Stimulated activated CD4-positive, alpha-beta T cell treated with anti-CD3 and anti-CD28 coated beads, Interleukin-15, amount 100 ng/mL, for 1 hour (primary cell): ENCODE measurements at places on chromosomes 5 and 9.

- DNase-seq, result no peak
Observed at GRCh38 chr9:89078860-89079259, 87.6 kb downstream of the S1PR3 start.

GRCh38 chr5:144328980-144329379 is 158.3 kb downstream of the KCTD16 start:
- no peak for DNase-seq

DNA sequence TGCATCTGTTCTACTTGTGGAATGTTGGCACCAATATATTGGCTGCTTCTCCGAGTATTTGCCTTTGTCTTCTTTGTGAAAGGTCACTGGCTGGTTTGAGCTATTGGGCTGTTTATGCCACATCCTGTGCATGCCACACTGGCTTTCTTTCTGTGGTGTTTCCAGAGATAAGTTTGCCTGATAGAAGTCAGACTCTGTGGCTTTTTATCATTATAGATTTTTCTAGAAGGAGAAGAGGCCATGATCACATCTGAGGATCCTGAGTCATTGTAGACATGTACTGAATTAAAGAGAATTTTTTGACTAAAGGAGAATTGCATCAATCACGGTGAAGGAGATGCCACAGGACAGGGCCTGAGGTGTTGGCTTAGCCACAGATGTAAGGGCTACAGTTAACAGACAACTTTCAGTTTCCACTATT is 26.5 kb upstream of the CDKN2B start:
- no peak for DNase-seq

DNA sequence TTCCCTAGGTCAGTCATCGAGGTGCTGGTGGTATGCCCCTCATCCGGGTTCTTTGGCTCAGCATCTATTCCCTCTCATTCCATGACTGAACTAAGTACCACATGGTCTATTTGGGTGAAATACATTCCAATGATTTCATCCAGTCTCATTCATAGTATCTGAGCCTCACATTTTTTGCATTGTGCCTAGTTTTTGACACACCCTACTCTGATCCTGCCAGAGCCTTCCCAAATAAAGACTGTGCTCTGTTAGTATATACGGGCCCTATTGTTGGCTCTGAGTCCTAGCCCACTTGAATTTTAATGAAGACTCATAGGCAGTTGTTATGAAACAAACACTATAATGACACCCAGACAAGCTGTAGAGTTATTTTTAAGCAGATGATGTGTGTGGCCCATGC is 740.7 kb downstream of the CETN3 start:
- DNase-seq, result no peak
